ENCODE measurements at places on chromosomes 1 and 21.

GRCh38 chr1:101150670-101151069 lies 86.1 kb upstream of the S1PR1 start:
- DNase-seq, result no peak

DNA sequence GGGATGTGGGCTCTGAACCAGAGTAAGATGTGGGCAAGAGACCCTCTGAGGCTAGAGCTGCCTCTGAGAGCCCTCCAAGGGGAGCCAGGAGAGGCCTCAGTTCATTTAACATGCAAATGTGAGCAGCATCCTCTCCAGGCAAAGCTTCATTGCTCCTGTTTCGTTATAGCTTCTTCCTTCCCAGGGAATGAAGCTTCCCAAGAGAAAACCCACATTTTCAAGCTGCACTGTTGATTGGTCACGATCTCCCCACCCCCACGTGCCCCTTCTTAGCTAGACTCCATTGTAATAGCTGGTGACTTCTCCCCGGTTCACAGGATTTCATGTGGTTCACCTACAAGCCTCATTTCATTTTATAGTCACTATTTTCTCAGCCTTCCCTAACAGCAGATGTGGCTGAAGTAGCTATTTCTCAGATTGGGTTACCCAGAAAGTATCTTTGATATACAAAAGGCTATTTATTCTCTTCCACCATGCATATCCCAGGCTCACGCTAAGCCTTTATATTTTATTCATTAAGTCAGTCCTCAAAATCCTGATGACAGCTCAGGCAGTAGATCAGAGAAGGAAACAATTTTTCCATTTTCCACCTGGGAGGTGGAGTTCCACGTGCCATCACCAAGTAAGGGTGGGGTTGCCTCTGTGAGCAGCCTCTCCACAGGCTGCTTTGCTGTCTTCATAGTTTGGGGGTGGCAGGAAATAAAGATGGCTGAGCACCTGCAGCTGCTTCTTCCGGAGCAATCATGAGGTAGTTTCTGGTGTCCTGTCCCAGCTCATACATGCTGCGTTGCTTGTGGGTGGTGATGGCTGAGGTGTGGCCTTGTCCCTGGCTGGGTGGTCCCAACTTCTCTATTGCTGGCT lies 178.3 kb upstream of the RAB4A start:
- DNase-seq, result no peak

DNA sequence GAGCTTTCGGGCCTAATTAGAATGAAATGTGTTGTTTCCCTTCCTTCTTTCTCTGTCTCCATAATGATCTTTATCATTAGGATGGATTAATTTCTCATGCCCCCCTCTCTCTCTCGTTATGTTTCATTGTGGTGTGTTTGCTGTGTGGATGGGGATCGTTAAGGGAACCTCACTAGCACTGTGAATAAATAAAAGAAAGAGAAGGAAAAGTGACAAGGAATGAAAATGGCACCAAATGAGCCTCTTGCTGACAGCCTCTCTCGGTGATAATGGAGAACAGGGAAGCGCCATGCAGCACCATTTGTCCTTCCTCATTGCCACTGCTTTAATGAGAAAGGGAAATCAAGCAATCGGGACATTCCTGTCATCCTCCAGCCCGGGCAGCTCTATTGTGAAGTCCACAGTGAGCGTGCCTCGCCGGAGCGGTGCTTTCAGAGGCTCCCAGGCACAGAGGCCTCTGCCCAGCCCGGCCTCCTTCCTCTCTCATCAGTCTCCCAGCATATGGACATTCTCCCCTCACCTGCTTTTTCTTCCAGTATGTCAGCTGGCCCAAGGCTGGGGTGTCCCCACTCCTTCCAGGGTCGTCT lies 265.7 kb upstream of the TMEM51 start:
- DNase-seq, result no peak

DNA sequence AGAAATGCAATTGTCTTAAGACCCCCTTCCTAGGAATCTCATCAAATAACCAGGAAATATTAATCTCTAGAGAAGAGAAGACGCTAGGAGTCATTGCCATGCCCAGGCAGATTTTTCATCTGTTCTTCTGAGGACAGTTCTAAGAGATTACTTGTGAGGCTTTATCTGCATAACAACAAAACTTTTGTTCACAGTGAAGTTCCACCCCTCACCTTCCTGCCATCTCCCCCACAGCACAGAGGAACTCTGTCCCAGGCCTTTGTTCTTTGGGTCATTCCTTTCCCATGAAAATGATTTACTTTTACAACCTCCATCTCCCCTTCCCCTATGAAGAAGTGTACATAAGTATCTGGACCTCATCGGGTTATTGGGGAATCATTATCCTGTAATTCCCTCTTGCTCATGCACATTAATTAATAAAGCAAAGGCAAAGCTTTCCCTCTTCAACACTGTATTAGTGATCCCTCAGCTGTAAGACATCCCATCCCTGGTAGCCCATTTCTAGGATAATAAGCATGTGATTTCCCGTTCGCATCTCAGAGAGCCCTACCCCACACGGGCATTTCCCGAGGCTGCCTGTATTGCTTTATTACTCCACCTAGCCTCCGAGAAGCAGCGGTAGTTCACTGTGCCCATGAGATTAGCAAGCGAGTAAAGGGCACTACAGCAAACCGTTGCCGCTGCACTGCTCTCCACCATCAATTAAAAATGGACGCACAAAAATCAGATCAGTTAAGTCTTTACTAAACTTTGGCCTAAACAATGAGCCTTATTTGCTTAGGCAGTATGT lies 384.4 kb upstream of the CAMK1G start:
- no peak for DNase-seq

GRCh38 chr1:52571783-52572182 lies 18.9 kb upstream of the TUT4 start:
- no peak for DNase-seq

DNA sequence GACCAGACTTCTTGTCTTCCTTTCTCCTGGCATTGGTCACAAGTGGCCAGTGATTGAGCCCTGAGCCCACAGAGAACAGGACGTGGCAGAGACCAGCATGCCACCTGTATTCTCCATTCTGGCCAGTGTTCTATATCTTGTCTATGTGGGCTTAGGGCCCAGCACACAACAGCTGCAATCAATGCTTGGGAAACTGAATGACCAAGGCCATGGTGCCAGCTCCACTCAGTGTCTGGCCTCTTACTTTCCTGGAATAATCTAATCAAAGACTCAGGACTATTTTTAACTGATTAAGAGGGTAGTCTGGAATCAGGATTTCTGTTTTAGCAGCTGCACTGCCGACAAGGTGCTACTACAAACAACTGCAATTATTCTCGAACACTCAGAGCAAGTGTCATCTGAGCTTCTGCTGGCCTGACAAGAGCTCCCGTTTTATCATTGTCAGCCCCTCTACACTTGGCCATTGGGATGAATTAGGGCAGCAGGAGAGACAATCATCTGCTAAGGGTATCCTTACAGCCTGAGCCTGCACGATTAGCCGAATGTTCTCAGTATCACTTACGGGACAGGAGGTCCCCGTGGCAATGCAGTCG lies 74.4 kb upstream of the GRIK3 start:
- no peak for DNase-seq
